Stimulated activated CD8-positive, alpha-beta memory T cell treated with anti-CD3 and anti-CD28 coated beads, Interleukin-12 subunit alpha, Interleukin-12 subunit beta, amount 100 ng/mL, for 4 hours (primary cell): ENCODE measurements at places on chromosomes 4 and X.

DNA sequence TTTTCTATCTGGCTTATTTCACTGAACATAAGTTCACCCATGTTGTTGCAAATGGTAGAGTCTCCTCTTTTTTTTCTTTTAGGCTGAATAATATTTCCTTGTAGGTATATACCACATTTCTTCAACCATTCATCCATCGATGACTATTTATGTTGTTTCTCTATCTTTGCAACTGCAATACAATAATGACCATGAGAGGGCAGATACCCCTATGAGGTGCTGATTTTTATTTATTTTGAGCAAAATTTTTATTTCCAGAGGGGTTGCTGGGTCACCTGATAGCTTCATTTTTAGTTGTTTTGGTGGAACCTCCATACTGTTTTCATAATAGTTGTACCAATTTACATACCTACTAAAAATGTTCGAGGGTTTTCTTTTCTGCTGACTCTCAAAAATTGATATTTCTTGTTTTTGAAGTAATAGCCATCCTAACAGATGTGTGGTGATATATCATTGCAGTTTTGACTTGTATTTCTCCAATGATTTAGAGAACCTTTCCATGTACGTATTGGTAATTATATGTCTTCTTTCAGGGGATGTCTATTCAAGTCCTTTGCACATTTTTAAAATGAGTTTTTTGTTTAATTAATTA, 1697.0 kb downstream of the PCDH7 start:
- DNase-seq: no peak

GRCh38 chrX:16836371-16836770, 33.8 kb downstream of the RBBP7 start:
- no peak for DNase-seq

- DNase-seq: no peak
Observed at GRCh38 chr4:183106839-183107238, 7.8 kb downstream of the WWC2 start.

- no peak for DNase-seq
Observed at GRCh38 chrX:151981129-151981528, 6.7 kb upstream of the GABRE start.

DNA sequence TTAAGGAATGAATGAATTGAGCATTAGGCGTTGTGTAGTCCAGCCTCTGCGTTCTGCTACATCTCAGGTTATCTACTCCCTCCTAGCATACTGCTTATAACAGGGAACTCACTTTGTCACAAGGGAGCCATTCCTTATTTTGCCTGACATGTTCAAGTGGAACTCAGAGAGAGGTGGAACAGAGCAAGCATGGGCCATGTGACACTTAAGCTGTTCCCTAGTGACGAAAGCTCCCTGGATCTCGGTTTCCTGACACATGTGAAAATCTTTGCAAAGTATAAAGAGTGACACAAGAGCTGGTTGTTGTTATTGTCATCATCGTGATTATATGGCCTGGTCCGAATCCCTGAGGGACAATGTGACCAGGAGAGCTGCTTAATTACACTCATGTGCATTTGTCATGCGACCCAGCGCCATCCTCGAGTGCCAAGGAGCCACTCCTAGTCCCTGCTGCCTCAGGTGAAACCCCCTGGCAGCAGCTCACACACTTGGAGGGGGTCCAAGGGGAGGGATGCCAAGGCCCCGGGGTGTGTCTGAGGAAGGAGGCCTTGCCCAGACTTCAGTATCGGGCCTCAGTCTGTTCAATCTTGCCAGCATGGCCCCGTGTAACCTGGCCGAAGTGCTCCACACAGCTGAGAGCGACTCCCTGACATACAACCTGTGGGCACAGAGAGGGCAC, 98.5 kb upstream of the MAP3K15 start:
- no peak for DNase-seq

GRCh38 chr4:38531141-38531727, 132.8 kb upstream of the KLF3 start:
- DNase-seq: no peak

DNA sequence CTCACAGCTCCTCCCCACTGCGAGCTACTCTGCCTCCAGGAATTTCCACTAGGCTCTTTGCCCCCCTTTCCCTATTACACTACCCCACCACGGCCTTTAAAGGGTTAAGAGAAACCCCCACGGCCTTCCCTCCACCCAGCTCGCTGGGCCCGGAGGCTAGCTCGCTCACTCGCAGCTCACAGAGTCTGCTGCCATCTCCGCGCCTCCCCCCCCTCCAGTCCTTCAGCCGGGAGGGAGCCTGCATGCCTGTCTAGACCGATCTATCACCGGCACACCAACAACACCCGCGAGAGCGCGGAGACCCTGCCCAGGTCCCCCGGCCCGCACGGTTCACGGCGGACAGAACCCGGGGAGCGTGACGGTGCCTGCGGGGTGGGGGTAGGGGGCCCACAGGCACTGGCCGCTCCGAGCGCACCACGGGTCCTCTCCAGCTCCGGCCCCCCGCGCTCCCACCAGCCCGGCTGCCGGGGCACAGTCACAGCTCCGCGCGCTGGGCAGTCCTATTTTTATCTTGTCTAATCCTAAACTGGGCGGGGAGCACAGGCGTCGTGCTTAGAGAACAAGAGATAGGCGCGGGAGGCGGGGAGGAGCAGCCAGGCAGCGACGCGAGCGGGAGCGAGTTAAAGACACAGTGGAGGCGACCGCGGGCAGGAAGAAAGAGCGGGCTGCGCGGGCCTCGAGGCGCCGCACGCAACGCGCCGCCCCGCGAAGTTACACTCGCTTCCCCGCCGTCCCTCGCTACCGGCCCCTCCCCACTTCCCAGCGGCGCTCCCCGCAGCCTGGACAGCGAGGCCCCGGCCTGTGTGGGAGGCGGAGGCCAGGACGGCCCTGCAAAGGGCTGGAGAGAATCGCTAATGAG, 3.5 kb downstream of the BCOR start:
- no peak for DNase-seq

GRCh38 chr4:2290488-2290887, 28.6 kb upstream of the MXD4 start:
- DNase-seq: no peak

- DNase-seq: no peak
Observed at GRCh38 chr4:37747772-37748330, 61.7 kb upstream of the RELL1 start.

GRCh38 chr4:68591204-68591603, 15.1 kb upstream of the UGT2B17 start:
- DNase-seq: no peak

DNA sequence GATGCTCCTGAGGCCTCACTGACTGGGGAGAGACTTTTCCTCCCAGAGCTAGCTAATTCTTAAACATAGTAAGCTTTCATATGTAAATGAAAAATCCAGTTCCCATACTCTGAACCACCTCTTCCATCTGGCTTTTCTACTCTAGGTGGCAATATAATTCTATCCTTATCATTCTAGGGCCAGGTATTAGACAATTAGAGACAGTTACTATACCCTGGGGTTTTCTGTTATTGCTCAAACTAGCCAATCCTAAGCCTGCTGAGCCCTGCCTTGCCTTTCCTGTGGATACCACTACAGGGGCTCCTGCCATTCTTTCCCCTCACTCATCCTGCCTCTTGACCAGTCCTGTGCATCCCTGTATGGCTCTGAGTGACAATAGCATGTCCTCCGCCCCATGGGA, 552.0 kb downstream of the STIM2 start:
- DNase-seq: no peak

GRCh38 chr4:99655308-99656081, 2.1 kb downstream of the C4orf54 start:
- no peak for DNase-seq

DNA sequence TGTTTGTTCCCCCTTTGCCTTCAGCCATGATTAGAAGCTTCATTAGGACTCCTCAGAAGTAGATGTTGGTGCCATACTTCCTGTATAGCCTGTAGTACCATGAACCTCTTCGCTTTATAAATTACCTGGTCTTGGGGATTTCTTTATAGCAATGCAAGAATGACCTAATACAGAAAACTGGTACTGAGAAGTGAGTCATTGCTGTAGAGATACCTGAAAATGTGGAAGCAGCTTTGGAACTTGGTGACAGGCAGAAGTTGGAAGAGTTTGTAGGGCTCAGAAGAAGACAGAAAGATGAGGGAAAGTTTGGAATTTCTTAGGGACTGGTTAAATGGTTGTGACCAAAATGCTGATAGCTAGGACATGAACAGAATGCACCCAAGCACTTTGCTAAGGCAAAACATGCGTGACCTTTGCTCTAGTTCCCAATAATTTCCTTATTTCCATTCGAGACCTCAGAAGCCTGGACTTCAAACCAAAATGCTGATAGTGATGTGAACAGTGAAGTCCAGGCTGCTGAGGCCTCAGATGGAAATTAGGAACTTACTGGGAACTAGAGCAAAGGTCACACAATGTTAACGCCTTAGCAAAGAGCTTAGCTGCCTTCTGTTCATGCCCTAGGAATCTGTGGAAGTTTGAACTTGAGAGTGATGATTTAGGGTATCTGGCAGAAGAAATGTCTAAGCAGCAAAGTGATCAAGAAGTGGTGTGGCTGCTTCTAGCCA, 3.0 kb upstream of the USP46 start:
- DNase-seq: no peak

GRCh38 chrX:12142661-12143060, 4.4 kb downstream of the FRMPD4 start:
- no peak for DNase-seq

GRCh38 chrX:47361538-47362511, 8.6 kb upstream of the ZNF157 start:
- DNase-seq: peak; percentile 8

GRCh38 chr4:24736066-24736465, 59.3 kb upstream of the SOD3 start:
- no peak for DNase-seq

GRCh38 chrX:26580021-26580420, 364.1 kb downstream of the MAGEB5 start:
- DNase-seq: no peak

GRCh38 chrX:129959493-129959832, 23.0 kb upstream of the BCORL1 start:
- no peak for DNase-seq

- no peak for DNase-seq
Observed at GRCh38 chr4:138063581-138063980, 178.6 kb downstream of the SLC7A11 start.

- no peak for DNase-seq
Observed at GRCh38 chr4:163932504-163932903, 438.0 kb downstream of the TMA16 start.

GRCh38 chr4:40594261-40595178, 35.1 kb downstream of the RBM47 start:
- no peak for DNase-seq

DNA sequence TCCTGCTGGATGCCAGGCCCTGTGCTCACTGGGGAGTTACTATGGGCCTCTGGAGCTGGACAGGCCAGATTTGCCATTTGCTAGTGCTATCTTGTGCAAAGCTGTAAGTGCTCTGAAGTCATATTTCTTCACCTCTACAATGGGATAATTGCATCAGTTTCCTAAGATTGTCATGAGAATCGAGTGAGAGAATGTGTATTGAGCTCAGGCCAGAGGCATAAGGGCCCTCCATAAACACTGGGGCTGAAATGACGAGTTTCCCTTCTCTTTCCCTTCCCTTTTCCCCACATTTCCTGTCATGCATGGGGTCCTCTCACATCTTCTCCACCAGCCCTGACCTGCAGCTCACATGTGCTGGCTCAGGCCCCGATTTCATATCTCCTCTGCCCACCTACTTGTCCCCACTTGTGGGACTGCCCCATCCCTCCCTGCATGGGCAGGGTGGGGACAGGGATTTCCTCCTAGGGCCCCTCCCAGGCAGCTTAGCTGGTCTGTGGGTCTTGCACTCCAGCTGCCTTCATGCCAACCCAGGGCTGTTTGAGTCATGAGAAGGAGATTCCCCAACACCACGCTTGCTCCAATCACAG, 358.8 kb downstream of the MID1IP1 start:
- DNase-seq: no peak

DNA sequence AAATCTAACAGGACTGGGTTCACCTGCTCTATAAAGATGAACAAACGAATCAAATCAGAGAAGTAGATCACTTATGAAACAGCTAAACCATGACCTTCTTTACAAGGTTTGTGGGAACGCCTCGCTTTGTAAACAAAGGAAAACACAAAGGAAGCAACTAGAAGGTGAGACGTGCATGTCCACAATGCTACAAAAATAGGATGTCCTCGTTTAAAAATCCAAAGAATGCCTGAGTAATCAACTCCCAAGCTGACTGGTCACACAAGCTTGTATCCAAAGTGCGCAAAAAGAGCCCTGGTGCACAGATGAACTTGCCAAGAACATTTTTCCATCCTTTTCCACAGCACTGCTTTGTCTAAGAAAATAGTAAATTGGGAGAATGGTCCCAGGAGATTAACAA, 6.3 kb upstream of the SH3KBP1 start:
- DNase-seq: no peak

GRCh38 chrX:40173143-40174000, 75.6 kb upstream of the BCOR start:
- DNase-seq: no peak

DNA sequence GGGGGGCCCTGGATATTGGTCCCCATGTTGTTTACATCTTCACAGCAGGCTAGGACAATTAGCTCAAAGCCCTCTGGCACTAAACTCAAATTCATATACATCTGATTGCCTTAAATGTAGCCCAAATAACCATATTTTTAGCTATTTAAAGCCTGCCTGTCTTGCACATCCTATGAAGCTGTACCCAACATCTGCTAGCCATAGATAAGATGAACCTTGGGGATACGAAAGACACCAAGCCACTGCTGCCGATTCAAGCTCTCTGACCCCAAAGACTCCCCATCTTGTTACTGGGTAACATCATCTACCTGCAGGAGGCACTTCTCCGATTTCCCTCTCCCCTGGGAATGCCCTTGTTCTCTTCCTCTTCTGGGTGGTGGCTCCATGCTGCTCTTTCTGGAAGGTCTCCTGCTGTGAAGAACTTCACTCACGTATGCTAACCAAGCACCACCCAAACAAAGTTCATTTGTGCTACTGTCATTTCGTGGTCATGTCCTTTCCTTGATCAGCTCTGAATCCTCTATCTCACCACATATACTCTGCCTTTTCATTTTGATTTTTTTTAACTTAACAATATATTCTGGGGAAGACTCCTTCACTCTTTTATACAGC, 107.7 kb upstream of the ATXN3L start:
- no peak for DNase-seq

GRCh38 chrX:47223476-47224250, 5.2 kb downstream of the CDK16 start:
- DNase-seq: no peak
